Daoy (cell line): ENCODE measurements at places on chromosomes 16 and 17. TPM values are rescaled to one million over a fixed set of nuclear protein-coding genes. Genes with fewer than 3 reads are reported as not detected.

Gene SEZ6L2
- total RNA-seq: 2.6 and 27.0 TPM in 2 replicates

Gene CALB2
- total RNA-seq: 8.1 and 11.3 TPM in 2 replicates

Gene PDE6G
- total RNA-seq: 2.5 TPM in 1 of 2 replicates, not detected in the other

Gene CD68
- total RNA-seq: 13.8 and 15.0 TPM in 2 replicates

Gene KRT12
- not detected in 2 replicates for total RNA-seq

GRCh38 chr17:74922172-74922571, 883 bp downstream of the USH1G start:
- no peak for DNase-seq

DNA sequence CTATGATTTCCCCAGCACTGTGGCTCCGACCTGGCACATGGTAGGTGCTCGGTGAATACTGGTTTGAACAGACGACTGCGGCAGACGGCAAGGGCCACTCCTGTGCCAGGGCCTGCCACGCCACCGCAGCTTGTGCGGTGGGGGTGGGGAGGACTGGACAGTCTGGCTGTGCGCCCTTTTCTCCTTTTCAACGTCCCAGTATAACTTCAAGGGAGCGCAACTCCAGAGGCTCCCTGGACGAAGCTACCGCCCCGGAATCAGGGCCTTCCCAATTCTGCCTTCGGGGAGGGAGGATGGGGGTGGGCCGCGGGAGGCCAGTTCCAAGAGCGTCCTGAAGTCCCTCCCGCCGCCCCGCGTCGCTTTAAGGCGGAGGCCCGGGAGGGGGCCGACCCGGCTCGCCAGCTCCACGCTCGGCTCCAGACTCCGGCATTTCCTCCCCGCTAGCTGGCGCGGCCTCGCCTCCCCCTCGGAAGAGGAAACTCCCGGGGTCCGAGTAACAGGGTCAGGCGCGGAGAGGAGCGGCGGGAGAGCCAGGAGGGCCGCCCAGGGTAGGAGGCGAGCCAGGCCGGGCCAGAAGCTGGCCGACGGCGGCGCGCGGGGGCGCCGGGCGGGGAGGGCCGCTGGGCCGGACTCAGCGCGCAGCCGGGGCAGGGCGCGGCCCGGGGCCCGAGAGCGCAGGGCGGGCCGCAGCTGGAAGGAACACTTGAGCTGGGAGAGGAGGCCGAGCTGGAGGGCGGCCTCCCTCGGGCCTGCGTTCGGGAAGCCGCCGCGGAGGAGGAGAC, at the start of gene ITPRIPL2:
Gene ITPRIPL2, plus strand, starts transcription at position 388 of the 782 bp plus-strand sequence. CDS start 498 bp downstream, outside the sequence.
- DNase-seq: peak; percentile 84

GRCh38 chr16:30569281-30569680, 2.2 kb downstream of the ZNF688 start:
- no peak for DNase-seq

GRCh38 chr16:81080233-81080632, 3.2 kb upstream of the C16orf46 start:
- no peak for DNase-seq
